Activated CD4-positive, alpha-beta T cell treated with anti-CD3 and anti-CD28 coated beads, Interleukin-10, Interleukin-2, amounts not matched to agents 100 ng/mL and 50 ng/mL, durations not matched to agents 16 hours and 8 hours (primary cell): ENCODE measurements at places on chromosomes 2 and 18.

DNA sequence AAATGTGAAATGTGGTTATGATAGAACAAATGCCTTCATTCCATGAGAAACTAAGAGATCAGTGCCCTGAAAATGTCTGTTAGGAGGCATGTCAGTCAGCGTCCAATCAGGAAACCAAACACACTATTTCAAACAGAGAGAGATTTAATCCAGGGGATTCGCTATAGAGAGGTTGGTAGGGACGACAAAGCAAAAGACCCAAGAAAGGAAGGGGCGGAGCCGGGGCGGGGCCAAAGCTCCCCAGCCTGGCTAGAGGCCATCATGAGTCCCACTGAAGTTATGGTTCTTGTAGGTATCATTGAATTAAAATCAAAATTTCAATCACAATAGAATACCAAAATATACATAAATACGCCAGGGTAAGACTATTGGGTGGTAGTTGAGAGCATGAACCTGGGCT lies 32.9 kb upstream of the RNF149 start:
- DNase-seq, result peak; percentile 29

GRCh38 chr2:224196810-224197209 lies 157.7 kb upstream of the SERPINE2 start:
- no peak for DNase-seq

DNA sequence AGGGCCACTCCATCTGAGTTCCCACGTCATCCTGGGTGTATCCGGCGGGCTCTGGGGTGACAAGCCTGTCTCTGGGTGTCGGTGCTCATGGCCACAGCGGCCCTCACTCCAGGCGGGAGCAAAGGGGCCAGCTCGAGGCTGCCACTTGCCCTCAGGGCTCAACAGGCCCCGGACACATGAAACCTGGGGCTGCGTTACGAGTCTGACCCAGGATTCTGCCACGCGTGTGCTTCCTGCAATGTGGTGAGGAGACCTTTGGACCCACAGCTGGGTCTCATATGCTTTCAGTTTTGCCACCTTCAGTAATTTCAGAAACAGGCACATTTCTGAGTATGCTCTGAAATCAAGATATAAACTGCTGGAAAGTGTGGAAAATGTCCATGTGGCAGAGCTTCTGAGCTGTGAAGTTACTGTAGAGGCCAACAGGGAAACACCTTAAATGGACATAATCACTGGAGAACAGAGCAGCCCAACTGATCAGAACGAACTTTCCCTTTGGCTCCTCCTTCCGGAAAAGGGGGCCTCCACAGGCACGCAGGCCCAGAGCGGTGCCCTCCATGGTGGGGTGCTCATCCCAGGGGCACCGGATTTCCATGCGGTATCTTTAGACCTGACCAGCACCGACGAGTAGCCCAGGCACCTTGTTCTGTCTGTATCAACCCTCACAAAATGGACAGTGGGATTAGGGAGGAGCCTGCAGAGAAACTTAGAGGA lies 14.1 kb downstream of the PER2 start:
- DNase-seq, result no peak

GRCh38 chr2:230343747-230344146 lies 16.8 kb downstream of the SP140L start:
- peak; percentile 48 for DNase-seq

DNA sequence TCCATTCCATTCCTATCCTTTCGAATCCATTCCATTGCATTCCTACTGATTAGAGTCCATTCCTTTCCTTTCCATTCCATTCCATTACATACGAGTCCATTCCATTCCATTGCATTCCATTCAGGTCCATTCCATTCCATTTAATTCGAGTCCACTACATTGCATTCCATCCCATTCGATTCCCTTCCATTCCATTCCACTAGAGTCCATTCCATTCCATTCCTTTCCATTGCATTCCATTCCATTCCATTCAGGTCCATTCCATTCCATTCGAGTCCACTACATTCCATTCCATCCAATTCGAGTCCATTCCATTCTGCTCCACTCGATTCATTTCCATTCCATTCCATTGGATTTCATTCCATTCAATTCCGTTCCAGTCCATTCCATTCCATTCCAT lies 1133.6 kb downstream of the RPIA start:
- DNase-seq, result no peak

DNA sequence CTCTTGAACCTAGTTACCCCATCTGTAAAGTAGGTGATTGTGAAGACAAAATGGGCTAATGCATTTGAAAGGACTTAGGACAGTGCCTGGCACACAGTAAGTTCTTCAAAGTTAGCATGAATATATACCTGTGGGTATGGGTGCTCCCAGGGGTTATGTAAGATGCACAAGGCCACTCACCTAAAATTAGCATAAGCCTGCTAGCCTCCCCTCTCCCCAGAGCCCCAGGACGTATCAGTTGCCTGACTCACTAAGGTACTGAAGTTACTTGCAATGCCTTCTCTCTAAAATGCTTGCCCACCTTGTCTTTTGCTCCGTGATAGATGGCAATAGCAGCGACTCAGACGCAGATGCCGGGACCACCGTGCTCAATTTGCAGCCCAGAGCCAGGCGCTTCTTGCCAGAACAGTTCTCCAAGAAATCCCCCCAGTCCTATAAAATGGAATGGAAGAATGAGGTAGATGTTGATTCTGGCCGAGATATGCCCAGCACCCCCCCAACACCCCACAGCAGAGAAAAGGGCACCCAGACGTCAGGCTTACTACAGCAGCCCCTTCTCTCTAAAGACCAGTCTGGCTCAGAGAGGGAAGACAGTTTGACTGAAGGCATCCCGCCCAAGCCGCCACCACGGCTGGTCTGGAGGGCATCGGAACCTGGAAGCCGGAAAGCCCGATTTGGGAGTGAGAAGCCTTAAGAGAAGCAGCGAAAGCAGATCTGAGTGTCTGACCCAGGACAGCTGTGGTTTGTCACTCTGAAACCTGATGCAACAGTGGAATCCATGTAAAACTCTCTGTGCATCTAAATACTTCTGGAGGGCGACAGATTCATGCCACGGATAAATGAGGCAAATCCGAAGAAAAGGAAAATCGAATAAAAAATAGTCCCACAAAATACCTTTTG lies 53.8 kb upstream of the TMEM182 start:
- DNase-seq, result no peak

- no peak for DNase-seq
Observed at GRCh38 chr2:11996618-11997017, 250.2 kb downstream of the LPIN1 start.

DNA sequence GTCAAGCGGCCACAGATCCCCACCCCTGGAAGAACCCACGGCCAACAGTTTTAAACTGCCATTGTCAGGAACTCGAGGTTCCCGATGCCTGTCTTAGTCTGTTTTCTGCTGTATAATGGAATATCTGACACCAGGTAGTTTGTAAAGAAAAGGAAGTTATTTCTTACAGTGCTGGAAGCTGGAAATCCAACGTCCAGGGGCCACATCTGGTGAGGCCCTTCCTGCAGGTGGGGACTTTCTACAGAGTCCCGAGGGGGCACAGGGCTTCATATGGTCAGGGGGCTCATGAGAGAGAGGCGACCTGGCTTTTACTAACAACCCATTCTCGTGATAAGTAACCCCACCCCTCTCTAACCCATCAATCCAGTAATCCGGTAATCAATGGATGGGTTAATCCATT lies 501.6 kb upstream of the MYT1L start:
- no peak for DNase-seq

- DNase-seq, result no peak
Observed at GRCh38 chr2:111037128-111037527, 83.6 kb upstream of the BCL2L11 start.

- DNase-seq, result no peak
Observed at GRCh38 chr2:210323003-210323402, 8.0 kb upstream of the MYL1 start.

- no peak for DNase-seq
Observed at GRCh38 chr2:23498943-23499342, 114.0 kb downstream of the KLHL29 start.
